ENCODE measurements at places on chromosomes 3 and 15.

DNA sequence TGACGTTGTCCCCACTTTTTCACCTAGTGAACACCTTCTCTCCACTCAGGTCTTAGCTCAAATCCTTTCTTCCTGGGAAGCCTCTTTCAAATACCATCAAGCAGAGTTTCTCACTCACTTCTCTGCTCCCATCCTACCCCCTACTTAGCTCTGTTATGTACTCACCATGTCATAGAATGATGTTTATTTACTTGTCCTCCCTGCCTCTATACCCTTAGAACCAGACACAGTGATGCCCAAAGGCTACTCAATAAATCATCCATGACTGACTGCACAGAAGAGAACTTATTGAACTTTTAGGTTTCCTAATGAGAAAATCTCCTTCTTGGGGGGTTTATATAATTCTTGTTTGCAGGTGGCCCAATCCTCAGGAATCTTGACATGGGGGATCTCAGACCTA is 154.2 kb downstream of the SSR3 start:
- no peak for DNase-seq

DNA sequence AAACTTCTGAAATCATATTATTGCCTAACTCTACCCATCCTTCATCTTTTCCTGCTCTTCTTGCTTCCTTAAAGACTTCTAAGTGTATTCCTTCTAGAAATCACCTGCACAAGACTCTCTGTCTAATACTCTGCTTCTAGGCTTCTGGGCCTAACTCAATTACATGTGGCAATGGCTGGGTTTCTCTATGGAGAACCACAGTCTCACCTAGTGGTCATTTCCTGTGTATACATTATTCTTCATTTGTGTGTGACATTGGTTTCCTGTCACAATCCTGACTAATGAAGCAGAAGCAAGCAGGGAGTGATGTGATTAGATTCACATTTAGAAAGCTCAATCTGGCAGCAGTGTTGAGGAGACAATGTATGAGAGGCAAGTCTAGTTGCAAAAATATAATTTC is 16.9 kb upstream of the CLDN1 start:
- no peak for DNase-seq

DNA sequence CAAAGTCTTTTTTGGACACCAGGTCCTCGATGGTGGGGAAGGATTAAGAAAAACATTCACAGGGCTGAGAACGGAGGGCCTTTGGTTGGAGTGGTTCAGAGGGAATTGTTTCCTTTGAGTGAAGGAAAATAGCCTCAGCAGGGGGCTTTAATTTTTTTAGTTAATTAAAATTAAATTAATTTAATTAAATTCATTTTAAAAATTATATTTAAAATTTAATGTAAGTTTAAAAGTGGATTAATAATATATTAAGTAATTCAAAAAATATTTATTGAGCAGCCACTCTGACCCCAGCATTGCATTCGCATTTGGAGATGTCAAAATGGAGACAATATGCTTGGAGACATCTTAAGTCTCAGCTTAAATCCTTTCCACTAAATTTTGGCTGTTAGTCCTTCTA is 136.7 kb downstream of the KCNH8 start:
- no peak for DNase-seq

GRCh38 chr3:127888564-127889107 is 26.4 kb upstream of the KBTBD12 start:
- DNase-seq, result no peak

DNA sequence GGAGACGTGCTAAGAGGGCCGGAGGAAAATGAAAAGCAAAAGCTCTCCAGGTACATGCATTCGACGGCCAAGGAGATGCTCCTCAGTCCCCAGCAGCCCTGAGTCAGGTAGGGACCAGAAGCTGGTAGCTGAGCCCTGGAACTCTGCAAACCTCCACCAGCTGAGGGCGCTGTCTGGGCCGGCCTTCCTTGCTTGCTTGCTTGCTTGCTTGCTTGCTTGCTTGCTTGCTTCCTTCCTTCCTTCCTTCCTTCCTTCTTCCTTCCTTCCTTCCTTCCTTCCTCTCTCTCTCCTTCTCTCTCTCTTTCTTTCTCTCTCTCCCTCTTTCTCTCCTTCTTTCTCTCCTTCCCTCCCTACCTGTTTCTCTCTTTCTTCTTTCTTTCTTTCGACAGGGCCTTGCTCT is 94.6 kb upstream of the RASGRF1 start:
- no peak for DNase-seq

Measured in effector memory CD8-positive, alpha-beta T cell (primary cell).